ENCODE measurements at places on chromosomes 2 and 18.

DNA sequence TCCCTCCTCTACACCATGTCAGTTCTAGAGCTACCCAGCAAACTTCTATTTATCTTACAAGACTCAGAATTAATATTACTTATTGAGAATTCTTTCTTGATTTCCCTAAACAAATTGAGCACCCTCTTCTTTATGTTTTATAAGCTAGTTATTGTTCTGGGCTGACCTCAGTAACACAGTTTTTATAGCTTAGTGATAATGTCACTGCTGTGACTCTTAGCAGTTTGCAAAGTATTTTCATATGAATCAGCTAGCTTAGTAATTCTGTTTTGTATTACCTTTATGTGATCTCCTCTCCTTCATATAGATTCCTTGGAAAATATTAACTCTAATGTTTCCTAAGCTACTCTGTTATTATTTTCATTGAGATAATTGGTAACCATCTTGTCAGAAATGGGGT is 114.9 kb downstream of the PMS1 start:
- no peak for DNase-seq

DNA sequence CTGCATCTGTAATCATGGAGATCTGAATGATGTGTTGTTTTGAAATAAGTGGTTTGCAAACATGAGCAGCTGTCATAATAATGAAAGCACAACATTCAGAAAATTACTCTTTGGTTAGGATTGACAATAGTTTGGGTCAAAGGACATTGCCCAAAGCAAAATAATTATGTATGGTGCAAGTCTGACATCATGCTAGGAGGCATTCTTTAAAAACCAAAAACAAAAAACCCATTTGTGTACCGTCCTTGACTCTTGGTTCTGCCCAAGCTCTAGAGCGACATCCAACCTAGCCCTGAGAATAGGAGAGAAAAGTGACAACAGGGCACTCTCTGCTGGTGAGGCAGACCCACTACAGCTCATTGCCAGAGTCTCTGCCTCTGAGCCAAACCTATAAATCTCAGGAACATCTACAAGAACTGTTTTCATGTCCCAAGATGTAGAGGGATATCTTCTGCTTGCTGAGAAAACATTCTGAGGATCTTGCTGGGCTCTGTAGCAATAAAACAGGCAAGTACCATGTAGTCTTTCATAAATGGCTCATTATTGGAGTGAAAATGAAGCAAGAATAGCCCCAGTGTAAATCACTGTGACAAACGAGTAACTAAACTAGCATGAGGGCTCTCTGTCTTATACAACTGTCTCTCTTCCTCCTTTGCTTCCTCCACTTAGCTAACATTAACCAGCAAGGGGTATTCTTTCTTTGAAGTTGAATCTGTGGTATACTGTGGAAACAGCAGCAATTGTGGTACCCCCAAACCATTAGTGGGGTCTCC is 266.8 kb upstream of the CXCR4 start:
- peak; percentile 65 for DNase-seq

DNA sequence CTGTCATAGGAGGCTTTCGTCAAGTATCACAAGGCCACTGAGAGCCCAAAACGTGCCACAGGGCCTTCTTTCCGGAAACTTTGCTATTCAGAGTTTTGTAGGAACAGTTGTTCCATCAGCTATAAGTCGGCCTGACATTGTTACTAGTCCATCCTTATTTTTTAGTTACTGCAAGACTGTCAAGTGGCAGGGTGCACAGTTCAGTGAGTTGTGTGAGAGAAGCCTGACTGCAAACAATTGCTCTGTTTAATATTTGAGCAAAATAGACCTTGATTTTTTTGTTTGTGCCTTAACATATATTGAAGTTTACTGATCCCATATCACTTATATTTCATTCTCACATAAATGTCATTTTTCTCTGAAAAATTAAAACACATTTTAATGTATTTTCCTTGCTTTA is 110.1 kb downstream of the GALNT1 start:
- no peak for DNase-seq

DNA sequence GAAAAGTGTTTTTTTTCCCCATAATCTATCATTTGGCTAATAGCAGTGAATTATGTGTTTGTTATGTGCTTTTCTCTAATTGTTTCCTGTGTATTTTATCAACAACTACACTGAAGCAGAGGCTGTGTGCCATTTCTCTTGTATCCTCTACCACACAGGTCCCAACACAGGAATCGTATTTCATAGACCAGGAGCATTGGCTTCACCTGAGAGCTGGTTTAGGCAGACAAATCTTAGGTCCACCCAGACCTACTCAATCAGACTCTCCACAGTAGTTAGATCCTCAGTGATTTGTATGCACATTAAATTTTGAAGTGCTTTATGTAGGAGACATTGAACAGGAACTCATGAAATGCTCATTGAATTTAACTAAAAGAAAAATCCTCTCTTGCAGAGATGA is 109.2 kb downstream of the FSHR start:
- DNase-seq = peak; percentile 20

- peak; percentile 83 for DNase-seq
Observed at GRCh38 chr18:35267161-35267651, 22.8 kb downstream of the ZSCAN30 start.

GRCh38 chr2:220786216-220786615 is 785.9 kb downstream of the EPHA4 start:
- no peak for DNase-seq

GRCh38 chr2:172452845-172453244 is 25.5 kb downstream of the ITGA6 start:
- DNase-seq = no peak

DNA sequence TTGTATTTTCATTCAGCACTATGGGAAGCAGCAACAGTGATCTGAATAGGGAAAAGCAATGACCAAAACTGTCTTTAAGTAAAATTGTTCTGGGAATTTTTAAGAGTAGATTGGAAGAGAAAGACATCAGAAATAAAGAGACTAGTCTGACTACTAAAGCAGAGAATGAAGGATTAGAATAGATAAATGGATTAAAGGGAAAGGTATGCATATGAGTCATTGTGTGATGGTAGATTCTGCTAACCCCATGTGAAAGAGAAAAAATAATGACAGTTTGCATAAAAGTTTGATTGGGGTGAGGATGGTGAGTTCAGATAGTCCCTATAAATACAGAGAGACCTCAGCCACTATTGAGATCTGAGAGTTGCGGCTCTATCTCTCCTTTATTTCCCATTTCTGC is 139.6 kb upstream of the DCC start:
- no peak for DNase-seq

GRCh38 chr2:202910698-202911097 is 775 bp downstream of the WDR12 start:
- DNase-seq = no peak

DNA sequence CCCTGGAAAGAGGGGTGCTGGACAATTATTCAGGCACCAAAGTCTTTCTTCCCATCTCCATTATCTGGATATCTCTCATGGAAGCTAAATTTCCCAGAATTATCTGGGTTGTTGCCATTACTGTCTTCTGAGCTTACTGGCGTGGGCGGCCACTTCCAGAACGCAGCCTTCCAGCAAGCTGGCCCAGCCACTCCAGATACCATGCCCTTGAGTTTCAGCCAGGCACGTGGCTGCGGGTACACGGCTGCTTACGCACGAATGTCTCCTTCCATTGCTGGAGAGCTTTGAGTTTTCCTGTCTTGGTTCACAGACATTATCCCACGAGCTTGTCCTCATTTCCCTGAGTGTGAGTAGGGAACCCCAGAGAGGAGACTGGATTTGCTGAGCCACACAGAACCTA is 32.7 kb downstream of the CELF4 start:
- no peak for DNase-seq

- DNase-seq = no peak
Observed at GRCh38 chr2:158931572-158931971, 36.9 kb upstream of the TANC1 start.

- no peak for DNase-seq
Observed at GRCh38 chr18:44748582-44748981, 67.9 kb downstream of the SETBP1 start.

DNA sequence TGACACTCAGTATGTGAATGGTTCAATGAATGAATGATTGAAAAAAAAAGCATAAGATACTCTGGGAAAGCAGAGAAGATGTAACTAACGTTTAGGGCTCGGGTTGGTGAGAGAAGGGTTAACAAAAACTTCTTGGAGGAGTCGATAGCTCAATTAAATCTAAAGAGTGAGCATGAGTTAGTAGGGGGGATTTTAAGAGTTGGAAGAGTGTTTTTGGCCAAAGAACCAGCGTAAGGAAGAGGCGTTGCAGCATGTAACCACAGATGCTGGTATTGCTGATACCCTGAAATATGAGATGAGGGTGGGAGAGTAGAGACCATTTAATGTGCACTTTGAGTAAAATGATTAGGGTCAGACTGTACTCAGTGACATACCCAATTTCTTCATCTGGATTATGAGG is 14.5 kb downstream of the ARHGAP28 start:
- DNase-seq = no peak

GRCh38 chr2:23291239-23291638 is 93.7 kb upstream of the KLHL29 start:
- no peak for DNase-seq

- DNase-seq = peak; percentile 71
Observed at GRCh38 chr2:222561817-222562645, 93.9 kb downstream of the FARSB start.

- DNase-seq = no peak
Observed at GRCh38 chr2:5749347-5749746, 57.2 kb downstream of the SOX11 start.

GRCh38 chr18:32333781-32334180 is 136.9 kb downstream of the GAREM1 start:
- DNase-seq = no peak

GRCh38 chr2:9897331-9897737 is 54.1 kb downstream of the TAF1B start:
- DNase-seq = peak; percentile 91

DNA sequence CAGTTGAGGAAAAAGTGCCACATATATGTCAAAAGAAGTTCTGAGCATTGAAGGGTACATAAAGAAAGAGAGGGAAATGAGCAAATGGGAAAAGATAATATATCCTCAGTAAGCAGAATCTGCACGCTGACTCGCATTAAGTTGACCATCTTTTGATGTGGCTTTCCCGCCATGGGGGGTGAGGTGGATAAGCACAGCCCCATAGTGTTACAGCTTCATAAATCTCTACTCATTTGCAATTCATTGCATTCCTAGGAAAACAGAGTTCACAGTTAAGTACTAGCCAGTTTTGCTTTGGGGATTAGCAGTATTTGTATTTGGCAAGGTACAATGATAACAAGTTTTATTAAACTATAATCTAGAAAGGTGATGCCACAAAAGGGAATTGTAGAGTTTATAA is 814.2 kb downstream of the LRP1B start:
- DNase-seq = no peak

- no peak for DNase-seq
Observed at GRCh38 chr2:16250466-16250865, 310.1 kb downstream of the MYCN start.

DNA sequence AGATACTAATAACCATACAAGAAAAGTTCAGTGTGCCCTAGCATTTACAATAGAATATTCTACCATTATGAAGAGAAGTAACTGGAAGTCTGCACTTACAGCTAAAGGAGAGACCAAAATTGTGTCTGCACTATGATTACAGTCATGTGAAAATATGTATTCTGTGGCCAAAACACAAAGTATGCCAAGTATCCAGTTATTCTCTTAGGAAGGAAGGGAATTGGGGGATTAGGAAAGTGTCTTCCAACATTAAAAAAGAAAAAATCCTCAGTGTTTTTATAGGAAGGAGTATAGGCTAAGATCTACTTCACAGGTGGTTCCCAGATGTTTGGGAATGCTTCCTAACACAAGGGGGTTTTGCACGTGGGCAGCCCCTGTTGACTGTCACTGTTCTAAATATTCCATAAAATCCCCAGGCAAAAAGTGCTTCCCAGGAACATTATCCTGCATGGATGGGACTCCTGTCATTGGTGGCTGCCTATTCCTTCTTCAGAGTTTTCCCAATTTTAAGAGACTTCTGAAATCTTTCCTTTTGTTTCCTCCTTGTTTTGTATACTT is 180.2 kb upstream of the KLHL29 start:
- peak; percentile 38 for DNase-seq

GRCh38 chr18:24915547-24915946 is 436.4 kb downstream of the ZNF521 start:
- no peak for DNase-seq

DNA sequence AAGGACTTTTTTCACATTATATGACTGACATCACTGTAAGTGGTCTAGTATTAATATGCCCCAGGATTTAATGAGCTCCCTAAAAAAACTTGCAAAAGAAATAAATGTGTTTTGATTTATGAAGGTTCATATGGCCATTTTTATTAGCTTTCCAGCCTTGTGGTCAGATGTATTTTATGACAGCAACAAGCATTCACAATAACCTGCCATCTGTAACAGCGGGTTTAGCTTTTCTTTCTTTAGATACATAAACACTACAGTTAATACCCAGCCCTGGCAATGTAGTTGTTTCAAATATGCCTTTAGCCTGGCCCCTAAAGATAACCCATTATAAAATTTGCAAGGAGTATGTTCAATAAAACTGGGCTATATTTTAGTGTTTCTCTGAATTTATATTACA is 1063.8 kb downstream of the SOCS6 start:
- DNase-seq = no peak

- no peak for DNase-seq
Observed at GRCh38 chr18:47490882-47491281, 239.4 kb upstream of the SKOR2 start.

DNA sequence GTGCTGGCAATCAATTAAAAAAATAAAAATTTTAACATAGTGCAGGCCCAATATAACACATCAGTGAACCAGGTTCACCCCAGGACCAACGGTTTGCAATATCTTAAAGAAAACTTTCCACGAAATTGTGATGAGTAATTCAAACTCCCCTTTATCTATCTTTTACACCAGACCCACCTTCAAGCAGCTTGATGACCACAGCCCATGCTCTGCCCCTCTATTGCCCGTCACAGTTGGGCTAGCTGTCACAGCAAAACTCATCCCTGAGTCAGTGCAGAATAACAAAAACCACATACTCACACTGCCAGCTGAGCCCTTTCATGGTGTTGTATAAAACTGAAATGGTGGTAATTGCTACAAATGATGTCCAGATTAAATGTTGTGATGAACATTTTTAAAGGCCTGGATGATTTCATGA is 112.5 kb upstream of the CREB1 start:
- no peak for DNase-seq

- DNase-seq = no peak
Observed at GRCh38 chr2:214310319-214310718, 100.5 kb upstream of the VWC2L start.

DNA sequence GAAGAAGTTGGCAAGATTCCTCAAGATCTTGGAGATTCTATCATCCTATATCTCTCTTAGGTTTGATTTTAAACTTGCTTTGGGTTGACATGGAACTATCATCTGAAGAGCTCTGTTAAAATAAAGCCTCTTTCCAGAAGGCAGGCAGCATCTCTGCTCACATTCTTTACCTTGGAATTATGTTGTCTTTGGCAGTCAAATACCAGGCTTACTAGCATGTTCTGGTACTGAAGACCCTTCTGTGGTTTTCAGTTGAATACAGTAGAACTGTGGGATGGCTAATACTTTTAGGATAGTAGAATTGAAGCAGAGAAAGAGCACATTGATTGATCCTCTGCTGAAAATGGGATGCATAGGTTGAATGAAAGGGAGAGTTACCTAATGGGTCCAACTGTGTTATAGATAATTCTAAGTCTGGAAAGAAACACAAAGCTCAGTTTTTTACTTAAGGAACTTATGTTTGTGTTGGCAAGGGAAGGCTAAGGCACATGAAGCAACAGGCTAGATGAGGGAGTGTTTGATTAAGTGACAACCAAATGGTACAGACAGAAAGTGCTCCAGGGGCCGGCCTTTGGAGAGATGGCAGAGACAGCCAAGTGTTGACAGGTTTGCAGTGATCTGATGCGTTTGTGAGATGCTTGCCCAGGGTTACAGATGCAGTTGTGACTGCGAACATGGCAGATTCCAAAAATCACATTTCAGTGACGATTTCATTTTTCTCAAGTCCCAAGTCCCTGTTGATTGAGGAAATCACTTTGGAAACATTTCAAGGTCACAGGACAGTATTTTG is 397.9 kb downstream of the MEIS1 start:
- DNase-seq = peak; percentile 57

All from umbilical cord (tissue), 2 donors.